Calu3 (cell line): ENCODE measurements at places on chromosomes 7 and 10. TPM values are rescaled to one million over a fixed set of nuclear protein-coding genes. Genes with fewer than 3 reads are reported as not detected.

GRCh38 chr7:157700231-157701005 lies 363.6 kb downstream of the DNAJB6 start:
- H3K4me1 ChIP-seq, result no peaks in the 10 kb centered on the region
- no peak overlapping the region for H3K27ac ChIP-seq
- H3K27me3 ChIP-seq, result peaks cover 36% of the 10 kb centered on the region
- H3K4me3 ChIP-seq, result no peak overlapping the region
- H3K36me3 ChIP-seq, result no peaks in the 10 kb centered on the region

DNA sequence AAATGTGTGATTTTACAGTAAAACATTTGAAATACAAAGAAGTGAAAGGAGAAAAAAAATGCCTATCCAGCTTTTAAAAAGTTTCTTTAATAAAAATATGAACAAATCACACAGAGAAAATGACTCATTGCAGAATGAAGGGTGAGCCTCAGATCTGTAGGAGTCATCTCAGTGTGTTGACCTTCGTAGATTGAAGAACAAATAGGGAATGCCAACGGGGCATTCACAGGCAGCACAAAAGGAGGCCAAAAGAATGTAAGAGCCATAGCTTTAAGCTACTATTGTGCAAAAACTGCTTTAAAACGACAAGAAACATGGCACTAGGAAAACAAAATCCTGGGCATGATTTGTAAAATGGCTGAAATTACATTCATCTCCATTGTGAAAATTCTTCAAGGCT lies 782.7 kb upstream of the CELF2 start:
- no peak for DNase-seq
- no peak overlapping the region for H3K27ac ChIP-seq
- no peaks in the 10 kb centered on the region for H3K27me3 ChIP-seq
- H3K36me3 ChIP-seq, result no peaks in the 10 kb centered on the region

DNA sequence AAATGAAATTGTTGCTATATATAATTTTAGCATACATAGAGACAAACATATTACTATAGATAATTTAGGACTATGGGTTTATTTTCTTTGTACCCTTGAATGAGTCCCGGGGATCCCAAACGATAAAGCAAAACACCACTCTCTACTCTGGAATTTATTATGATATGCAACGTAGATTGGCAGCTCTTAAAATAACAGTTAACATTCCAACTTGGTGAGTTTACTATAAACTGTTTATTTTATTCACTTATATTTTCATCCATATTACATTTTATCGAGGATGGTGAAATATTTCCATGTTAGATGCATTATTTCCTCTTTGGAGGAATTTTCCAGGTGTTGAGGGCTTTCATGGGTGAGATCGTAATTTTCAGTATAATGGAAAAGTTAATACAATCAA lies 138.7 kb upstream of the DGKB start:
- DNase-seq, result no peak
- H3K27me3 ChIP-seq, result no peaks in the 10 kb centered on the region
- no peak overlapping the region for H3K27ac ChIP-seq

- H3K4me1 ChIP-seq, result no peaks in the 10 kb centered on the region
- H3K27me3 ChIP-seq, result no peaks in the 10 kb centered on the region
- H3K4me3 ChIP-seq, result no peak overlapping the region
- DNase-seq, result no peak
These were observed 97.1 kb upstream of the TMEM168 start for GRCh38 chr7:112887337-112887736.

GRCh38 chr7:152702-153391 lies 39.5 kb upstream of the FAM20C start:
- no peak overlapping the region for H3K27ac ChIP-seq
- peaks cover 29% of the 10 kb centered on the region for H3K27me3 ChIP-seq
- no peak overlapping the region for H3K4me3 ChIP-seq
- H3K36me3 ChIP-seq, result peaks cover 19% of the 10 kb centered on the region
- no peaks in the 10 kb centered on the region for H3K4me1 ChIP-seq

DNA sequence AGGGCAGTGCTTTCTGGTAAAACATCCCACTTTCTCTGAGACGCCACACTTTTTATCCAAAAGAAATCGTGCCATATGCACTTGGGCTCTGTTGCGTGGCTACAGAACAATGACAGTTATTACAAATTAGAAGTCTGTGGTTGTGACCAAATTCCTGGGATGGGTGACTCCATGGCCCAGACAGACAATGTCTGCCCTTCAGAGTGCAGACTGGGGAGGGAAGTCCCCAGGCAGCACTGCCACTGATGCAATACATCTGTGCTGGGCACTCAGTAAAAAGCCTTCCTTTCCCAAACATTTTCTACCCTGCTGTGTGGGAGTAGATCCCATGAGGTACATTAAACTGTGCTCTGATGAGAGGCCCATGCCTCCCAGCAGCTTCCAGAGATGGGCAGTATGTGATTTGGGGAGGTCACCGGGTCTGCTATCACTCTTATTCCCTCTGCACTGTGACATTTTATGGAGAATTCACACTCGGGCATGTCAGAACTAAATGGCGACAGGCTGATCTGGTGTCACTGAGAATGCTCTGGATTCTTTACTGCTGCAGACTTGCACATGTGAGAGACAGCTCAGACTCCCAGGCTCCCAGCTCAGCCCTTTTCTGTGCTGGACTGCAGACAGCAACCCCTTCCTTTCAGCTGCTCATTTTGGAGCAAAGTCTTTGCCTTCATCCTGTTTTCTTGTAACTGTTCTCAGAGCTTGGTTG lies 243.5 kb upstream of the ZNF32 start:
- peaks cover 37% of the 10 kb centered on the region for H3K27me3 ChIP-seq

DNA sequence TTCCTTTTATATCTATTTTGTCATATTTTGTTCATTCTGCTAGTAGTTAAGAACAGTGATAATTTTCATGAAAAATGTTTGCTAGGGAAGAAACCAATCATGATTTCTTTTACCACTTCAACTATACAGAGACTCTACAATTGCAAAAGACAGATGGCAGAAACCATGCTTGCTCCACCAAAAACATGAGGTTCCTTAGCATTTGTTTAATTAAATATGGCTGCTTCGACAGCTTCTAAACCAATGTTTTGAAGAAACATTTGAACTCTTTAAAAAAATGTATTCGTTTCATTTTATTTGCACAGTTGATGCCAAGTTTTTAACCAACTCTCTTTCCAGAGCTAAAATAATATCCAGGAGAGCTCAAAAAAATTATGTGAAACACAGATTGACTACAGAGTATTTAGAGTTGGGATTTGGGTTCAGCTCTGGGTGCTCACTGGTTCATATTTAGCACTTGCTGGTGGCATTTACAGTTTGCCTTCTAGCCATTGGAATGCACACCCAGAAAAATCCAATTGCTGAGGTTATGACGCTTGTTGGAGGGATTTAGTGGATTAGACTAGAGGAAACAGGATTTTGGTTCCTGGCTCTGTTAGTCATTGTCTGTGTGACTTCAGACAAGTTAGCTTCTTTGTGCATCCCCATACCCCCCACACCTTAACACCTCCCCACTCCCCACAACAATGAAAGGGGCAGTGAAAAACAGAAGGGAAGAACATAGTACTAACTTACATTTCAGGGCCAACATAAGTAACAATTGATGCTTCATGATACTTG lies 35.8 kb upstream of the SDHAF3 start:
- peaks cover 25% of the 10 kb centered on the region for H3K27me3 ChIP-seq
- H3K4me3 ChIP-seq, result no peak overlapping the region
- no peaks in the 10 kb centered on the region for H3K36me3 ChIP-seq
- H3K4me1 ChIP-seq, result no peaks in the 10 kb centered on the region

DNA sequence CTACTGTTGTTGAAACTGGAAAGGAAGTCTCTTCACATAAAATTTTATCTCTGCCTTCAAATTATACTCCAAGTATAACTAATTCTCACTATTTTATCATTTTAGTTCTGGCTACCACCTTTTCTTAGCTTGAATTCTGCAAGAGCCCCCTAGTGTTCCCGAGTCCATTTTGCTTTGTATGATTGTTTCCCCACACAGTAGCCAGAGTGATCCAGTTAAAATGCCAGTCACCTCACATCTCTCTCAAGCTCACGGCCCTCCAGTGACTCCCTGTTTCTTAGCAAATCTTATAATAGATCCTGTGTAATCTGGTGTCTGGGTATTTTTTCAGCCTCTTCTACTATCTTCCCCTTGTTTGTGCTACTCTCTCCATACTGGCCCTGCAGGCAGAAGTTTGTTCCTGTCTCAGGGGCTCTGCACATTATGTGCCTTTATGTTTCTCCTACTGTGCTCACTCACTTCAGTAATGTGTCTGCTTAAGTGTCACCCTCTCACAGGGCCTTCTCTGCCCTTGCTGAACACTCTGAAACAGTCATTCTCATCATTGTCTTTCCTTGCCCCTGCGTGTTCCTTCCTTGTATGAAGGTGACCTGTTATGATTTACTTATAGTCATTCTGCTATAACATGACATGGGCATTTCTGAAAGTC lies 8.9 kb downstream of the WAC start:
- no peak for DNase-seq
- peaks cover 57% of the 10 kb centered on the region for H3K36me3 ChIP-seq
- H3K4me1 ChIP-seq, result peaks cover 16% of the 10 kb centered on the region
- H3K27ac ChIP-seq, result no peak overlapping the region

Gene GJD4
- total RNA-seq, result not detected in 2 replicates

Gene ZNF775
- total RNA-seq, result 5.3 and 5.8 TPM in 2 replicates

Gene C10orf53
- total RNA-seq, result not detected in 2 replicates
